ENCODE measurements at places on chromosomes 13 and 19.

- DNase-seq, result no peak
Measured at GRCh38 chr13:103044056-103044455, 22.2 kb downstream of the SLC10A2 start.

DNA sequence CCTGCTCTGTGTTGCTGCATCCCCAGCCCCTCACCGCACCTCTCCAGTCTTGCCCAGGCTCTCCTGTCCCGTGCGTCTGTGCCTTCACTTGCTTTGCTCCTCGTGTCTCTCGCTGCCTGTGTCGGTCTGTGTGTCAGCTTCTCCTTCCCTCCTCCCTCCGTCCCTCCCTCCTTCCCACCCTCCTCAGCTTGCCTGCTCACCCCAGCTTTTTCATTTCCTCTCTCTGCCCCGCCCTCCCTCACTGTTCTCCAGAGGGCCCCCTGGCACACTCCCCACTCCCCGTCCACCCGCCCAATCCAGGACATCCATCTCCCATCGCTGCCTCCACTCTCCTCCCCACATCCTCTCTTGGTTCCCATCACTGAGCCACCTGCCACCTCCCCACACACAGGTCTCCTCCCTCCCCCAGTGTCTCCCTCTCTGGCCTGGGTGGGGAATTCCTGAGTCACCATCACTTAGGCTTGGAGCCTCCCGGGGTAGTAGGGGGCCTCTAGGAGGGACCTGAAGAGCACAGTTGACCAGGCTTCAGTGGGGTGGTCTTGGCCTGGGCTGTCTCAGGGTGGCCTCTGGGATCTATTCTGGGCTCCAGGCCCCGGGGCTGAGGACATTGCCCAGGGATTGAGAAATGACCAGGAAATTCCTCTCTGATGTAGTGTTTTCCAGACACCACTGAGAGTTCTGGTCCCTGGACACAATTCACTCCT, at the start of gene PTGIR:
PTGIR (minus strand) TSS at position 132 of the 704 bp plus-strand sequence. CDS start 864 bp downstream, outside the sequence.
- no peak for DNase-seq

- peak; percentile 74 for DNase-seq
Measured at GRCh38 chr19:14563989-14564651, 7.7 kb downstream of the NDUFB7 start.

DNA sequence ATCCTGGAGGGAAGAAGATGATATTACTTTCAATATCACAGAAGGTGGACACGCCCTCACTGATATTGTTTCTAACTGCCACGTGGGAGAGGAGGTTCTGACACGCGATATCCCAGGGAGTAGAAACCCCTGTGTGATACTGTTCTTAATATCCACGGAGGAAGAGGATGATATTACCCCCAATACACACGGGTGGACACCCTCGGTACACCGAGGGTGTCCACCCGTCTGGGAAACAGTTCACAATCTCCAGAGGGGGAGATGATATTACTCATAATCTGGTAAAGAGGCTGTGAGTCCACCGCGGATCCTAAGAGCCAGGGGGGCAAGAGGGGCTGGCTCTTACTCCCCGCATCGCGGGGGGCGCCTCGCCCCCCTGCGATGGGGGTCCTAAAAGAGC, 29.7 kb upstream of the RGCC start:
- DNase-seq, result no peak

DNA sequence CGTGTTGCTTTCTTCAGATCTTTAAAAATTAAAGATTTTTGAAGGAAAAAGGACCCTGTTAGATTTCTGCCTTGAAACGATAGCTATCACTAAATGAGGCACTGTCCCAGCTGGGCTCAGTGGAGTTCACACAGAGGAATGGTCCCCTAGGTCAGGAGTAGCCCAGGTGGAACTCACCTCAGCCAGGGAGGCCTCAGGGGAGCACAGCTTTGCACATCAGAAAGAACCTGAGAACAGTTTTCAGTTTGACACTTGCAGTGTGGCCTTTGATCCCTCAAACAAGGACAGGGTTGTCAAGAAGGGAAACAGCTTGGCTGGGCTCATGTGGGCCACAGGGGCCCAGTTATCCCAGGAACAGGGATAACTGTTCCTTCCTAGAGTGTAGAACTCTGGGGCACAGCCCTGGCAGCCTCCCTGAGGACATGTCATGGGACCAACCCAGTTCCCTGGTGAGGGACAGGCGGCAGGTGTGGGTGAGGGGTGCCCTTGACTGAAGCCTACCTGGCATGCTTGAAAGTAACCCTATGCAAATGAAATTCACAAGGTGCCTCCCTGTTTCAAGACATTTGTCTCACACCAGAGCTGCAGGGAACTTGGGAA, 59.4 kb downstream of the CHST8 start:
- no peak for DNase-seq

- DNase-seq, result no peak
Measured at GRCh38 chr13:27578121-27579030, 42.0 kb downstream of the LNX2 start.

DNA sequence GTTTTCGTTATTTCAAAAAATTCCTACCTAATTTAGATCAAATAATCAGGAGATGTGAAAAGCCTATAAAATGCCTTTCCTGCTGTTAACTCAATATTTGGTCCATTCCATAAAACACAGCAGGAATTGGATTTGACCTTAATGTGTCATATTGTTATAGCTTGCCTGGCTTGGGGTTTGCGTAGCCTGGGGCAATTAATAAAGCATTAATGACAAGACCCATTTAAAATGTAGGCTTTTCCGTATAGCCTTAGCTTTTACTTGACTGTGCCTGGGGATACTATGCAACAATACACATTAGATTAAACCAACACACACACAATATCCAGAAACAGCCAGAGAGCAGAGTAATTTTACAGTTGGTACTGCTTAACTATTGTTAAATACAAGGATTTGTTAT, 117.2 kb upstream of the MAB21L1 start:
- no peak for DNase-seq

DNA sequence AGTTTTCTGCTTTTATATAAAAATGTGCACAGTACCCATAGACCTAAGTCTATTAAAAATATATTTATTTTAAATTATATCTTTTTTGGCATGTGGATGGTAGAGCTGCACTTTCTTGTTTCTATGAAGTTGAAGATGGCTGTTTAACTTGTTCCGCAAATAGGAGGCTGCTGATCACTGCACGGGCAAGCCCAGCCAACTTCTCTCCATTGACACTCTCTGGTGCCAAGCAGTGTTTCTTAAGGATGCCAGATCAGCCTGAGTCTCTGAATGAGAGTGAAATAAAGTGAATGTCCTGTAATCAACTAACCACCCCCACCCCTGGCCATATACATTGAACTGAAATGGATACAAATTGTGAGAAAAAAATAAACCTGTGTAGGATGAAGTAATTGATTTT, 202.9 kb upstream of the KLHL1 start:
- no peak for DNase-seq

- DNase-seq, result no peak
Measured at GRCh38 chr19:3369337-3370213, 3.2 kb downstream of the NFIC start.

GRCh38 chr13:45941261-45941660, 89.7 kb upstream of the SIAH3 start:
- no peak for DNase-seq

DNA sequence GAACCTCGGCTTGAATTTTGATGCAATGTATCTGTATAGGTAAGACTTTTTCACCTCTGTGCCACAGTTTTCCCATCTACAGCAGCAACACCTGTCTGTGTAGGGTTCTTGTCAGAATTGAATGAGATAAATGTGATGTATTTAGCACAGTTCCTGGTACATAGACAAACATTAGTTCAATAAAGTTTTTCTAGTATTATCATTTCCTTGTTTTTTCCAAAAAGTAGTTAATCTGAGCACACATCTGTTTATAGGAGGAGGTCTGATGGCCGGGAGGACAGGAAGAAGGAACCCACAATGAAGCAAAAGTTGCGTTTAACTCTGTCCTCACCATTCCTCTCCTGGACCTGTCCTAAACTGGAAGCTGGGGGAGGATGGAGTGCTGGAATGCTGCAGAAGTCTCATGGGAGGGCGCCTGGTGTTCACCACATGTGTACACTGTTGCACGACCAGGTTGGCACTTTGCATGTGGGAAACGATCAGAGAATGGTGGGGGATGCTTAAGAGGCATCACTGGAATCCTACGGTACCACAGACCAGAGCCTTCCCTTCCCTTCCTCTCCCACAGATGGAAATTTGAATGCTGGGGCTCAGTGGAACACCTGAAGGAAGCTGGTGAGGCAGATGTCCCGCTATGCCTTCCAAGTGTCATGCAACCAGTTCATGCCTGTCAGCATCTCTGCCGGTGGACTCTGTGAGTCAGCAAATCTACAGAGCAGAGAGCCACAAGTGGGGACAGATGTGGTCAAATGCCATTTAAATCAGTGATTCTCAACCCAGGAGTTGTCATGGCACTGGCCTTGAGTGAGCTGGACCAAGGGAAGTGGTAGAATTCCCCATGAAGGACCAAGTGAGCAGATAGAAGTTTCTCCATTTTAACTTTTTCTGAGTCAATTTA, 315.6 kb downstream of the DLEU7 start:
- DNase-seq, result no peak

DNA sequence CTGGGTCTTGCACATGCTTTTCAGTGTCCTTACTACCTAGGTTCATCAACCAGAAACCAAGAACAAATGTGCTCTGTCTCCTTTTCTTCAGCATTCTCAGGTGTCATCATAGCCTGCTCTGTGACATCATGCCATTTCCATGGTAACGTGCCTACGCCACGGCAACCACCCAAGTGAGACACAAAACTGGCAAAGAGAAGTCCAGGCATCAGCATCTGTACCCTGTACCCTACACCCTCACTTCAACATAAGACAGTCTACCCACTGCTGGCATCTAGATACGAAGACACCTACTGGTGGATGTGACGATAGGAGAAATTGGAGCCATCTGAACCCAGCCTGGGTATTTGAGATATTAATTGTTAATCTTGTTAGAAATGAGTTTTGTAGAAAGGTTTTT, 13.3 kb downstream of the ZC3H4 start:
- no peak for DNase-seq

GRCh38 chr19:38707512-38708114, 36.7 kb downstream of the CAPN12 start:
- DNase-seq, result no peak

DNA sequence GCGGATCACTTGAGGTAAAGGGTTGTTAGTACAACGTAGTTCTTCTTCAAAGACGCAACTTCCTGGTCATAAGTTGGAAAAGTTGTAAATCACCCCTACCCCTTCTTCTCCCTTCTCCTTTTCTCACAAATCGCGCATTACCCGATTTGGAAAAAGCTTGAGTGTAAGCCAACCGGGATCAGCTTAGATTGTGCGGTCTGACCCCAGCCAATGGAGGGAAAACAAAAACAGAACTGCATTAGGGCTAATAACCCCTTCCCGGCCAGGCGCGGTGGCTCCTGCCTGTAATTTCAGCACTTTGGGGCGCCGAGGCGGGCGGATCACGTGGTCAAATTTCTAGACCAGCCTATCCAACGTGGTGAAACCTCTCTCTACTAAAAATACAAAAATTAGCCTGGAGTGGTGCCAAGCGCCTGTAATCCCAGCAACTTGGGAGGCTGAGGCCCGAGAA, 806 bp downstream of the ZNF90 start:
- peak; percentile 64 for DNase-seq

- DNase-seq, result no peak
Measured at GRCh38 chr19:49149652-49150105, 5.5 kb downstream of the HRC start.

- peak; percentile 71 for DNase-seq
Measured at GRCh38 chr13:46721054-46721453, 75.9 kb downstream of the ESD start.

DNA sequence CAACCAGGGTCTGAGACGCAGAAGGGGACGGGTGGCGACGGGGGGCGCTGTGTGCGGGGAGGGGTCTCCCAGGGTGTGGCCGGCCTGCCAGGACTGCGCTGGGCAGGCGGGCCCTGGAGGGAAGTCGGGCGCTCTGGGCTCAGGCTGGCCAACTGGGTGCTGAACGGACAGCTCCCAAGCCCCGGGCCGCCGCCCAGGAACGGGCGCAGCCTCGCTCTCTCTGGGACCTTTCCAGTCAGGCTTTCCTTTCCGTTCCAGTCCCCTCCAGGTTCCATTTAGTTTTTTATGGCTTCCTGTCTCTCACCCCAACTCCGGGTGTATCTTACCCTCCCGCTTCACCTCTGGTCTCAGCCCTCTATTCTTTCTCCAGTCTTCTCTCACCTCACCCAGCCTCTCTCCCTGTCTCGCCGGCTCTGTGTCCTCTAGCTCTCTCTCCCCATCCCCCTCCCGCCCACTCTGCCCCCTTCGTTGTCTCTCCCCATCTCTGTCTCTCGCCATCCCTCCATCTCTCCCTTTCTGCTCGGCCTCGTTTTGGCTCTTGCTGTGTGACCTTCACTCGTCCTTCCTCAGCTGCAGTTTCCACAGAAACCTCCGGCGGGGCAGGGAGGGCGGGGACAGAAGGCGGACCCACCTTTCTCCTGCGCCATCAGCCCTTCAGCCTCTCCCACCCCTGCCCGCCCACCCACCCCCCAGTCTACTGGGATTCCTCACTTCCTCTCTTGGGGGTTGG, 3.3 kb upstream of the ATP1A3 start:
- DNase-seq, result peak; percentile 74

- DNase-seq, result no peak
Measured at GRCh38 chr13:39245688-39246087, 207.4 kb downstream of the NHLRC3 start.

- peak; percentile 82 for DNase-seq
Measured at GRCh38 chr13:20492641-20493040, 33.0 kb downstream of the CRYL1 start.

DNA sequence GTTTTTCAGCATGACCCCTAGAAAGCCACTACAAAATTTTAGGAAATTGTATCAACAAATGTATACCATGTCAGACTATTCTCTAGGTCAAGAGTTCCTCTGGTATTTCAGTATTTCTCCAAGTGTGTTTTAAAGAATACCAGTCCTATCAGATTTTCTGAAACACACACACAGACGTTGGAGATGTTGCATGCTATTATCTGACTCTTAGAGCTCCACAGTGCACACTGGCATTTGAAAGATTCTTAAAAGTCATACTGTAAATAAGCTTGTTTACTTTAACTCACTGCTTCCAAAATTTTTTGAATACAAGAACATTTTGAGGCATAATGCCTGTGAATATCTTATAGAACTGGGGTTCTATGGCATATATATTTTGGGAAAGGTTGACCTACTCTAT, 33.8 kb upstream of the VWA8 start:
- DNase-seq, result no peak
